ENCODE measurements at places on chromosomes 5 and 9.

- DNase-seq, result no peak
Observed at GRCh38 chr5:40680741-40681362, 1.1 kb downstream of the PTGER4 start.

- no peak for DNase-seq
Observed at GRCh38 chr9:21901546-21901945, 92.6 kb downstream of the CDKN2A start.

- no peak for DNase-seq
Observed at GRCh38 chr9:19022206-19022605, 10.8 kb downstream of the SAXO1 start.

DNA sequence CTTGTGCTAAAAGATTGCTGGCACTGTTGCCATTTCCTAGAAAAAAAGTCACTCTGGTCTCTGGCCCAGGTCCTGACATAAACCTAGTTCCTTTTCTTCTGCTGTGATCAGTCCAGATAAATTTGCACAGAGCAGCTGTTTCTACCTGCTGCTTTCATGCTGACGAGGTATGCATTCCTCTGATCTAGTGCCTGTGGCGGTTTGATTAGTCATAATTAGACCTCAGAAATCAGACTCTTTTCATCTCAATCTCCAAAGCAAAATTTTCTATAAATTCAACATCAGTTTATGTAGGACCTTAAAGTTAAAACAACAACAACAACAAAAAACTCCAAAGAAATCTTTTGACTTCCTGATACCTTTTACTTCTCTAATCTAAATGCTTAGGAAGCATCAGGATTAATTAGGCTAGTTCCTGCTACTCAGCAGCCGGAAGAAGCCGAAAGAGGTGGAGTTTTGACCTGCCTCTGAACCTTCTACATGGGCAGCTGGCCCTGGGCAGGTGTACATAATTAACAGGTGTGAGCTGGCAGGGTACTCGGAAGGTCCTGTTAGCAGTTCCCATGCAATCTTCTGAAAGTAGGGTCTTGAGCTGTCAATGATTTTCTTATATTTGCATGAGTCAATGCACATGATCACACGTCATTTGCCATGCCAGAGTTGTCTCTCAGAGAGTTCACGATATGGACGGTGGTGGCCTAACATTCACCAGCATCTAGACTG is 83.3 kb upstream of the CCDC112 start:
- DNase-seq, result no peak

DNA sequence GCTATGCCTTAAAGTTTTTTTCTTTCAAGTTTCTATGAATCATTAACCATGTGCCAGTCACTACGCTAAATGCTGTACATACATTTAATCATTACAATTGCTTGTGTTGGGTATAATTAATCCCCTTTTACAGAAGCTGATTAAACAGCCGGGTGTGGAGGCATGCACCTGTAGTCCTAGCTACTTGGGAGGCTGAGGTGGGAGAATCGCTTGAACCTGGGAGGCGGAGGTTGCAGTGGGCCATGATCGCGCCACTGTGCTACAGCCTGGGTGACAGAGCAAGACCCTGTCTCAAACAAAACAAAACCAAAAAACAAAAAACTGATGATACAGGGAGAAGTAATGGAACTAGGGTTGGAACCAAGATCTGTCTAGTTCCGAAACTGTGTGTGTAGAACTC is 1.2 kb upstream of the UBE2R2 start:
- no peak for DNase-seq

GRCh38 chr9:126927419-126927818 is 12.8 kb downstream of the RALGPS1 start:
- DNase-seq, result no peak

GRCh38 chr5:91291628-91292569 is 91.2 kb downstream of the ARRDC3 start:
- no peak for DNase-seq

DNA sequence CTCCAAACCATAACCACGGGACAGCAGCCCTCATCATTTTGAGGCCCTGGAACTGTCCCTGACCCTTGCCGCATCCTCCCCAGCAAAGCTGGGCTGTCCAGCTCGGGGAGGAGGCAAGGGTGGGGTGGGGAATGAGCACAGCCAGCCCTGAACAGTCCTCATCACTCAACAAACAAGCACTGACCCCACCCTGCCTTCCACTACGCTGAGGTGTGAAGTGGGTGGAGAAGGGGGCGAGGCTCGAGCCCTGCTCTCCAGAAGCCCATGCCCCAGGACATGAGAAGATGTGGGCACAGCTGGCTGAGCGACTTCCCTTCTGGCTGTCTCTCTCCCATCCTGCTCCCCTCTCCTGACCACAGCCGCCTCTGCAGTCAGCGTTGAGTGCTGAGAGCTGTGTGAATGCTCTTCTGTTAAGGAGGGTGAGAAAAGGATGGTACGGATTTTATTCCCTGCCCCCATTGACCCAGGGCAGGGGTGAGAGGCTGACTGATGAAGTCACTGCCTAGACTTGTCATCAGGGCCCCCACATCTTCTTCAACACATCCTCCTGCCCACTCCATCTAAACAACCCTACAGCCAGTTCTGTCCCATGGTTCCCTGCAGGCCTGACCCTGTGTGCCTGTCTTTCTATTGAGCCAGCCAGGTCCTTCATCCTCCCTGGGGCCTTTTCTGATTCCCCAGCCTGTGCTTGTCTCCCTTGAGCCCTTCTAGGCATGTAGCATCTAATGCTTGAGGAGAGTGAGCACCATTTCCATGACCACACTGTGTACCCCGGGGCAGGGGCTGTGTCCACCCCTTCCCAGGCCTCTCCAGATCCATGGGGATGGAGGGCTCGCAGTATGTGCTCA is 276.0 kb downstream of the FSTL4 start:
- no peak for DNase-seq

DNA sequence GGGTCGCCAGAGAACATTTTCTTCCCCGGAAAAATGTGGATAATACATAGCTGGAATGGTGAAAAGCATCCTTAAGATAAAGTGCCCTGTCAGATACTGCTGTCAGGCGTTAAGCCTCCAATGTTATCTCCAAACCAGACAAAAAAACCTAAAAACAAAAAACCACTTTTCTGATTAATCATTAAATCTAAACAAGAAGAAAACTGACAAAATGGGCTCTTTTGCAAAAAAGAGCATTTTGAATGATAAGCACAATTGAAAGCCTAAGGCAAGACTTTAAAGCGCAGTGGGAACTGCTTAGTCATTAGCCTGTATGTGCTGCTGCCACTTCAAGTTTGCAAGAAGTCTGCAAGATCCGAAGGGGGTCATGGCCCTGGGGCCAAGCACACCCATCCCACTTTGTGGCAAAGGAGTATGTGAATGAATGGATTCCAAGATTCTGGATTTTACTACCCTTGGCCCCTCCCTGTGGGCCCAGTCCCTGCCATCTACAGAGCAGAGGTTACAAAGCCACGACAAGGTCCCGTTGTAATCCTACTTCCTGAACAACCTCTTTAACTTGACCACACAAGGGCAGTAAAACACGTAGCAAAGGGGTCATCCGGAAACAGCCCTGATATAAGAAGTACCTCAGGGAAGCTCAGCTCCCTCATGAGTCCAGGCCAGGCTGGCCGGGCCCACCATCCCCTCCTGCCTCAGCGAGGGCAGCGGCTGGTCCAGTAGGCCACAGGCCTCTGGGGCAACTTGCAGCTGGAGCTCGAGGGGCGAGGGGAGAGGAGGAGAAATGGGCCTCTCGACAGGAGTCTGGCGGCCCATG is 29.7 kb downstream of the SHB start:
- DNase-seq, result no peak

DNA sequence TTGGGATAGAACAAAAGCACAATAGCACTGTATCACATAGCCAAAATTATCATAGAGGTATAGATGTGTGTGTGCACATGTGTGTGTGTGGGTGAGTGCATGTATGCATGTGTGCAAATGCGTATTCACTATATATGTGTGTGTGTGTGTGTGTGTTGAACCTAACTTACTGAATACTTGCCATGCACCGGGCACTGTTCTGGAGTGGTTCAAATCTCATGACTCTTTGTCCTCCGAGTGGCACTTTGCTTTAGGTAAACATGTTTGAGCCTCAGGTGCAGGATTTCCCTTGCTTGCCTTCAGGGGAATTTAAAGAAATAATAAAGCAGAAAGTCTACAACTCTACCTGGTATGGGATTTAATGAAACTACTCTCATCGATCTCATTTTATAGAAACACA is 183.5 kb upstream of the GDNF start:
- DNase-seq, result no peak

- DNase-seq, result no peak
Observed at GRCh38 chr9:110559869-110560268, 19.7 kb downstream of the SVEP1 start.

- no peak for DNase-seq
Observed at GRCh38 chr9:5448016-5448415, 2.3 kb upstream of the CD274 start.

- no peak for DNase-seq
Observed at GRCh38 chr9:136219276-136219675, 14.3 kb upstream of the LHX3 start.

DNA sequence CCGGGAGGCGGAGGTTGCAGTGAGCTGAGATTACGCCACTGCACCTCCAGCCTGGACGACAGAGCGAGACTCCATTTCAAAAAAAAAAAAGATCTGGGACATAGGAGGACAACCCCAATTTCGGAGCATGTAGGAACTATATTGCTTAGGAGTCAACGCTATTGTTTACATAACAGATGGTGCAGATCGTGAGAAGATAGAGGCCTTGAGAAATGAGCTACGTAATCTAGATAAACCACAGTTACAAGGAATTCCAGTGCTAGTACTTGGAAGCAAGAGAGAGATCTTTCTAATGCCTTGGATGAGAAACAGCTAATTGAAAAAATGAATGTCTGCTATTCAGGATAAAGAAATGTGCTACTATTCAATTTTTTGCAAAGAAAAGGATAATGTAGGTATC is 20.3 kb downstream of the TBC1D2 start:
- DNase-seq, result no peak

DNA sequence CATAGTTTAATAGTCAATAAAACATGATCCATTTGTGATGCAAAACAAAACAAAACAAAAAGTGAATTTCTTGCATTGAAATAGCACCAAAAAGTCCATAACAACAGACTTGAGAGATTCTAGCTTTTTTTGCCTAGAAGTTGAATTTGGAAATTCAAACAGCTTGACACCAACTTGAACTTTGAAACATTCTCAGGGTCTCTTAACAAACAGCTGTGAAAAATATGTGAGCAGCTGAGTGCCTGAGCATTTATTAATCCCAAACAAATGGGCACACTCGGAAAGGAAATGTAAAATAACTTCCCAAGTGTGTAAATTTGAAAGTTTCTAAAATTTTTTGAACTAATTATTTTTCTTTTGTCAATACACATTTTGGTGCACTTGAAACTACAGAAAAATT is 56.0 kb upstream of the HMHB1 start:
- no peak for DNase-seq

- DNase-seq, result no peak
Observed at GRCh38 chr9:10268531-10269485, 344.0 kb downstream of the PTPRD start.

DNA sequence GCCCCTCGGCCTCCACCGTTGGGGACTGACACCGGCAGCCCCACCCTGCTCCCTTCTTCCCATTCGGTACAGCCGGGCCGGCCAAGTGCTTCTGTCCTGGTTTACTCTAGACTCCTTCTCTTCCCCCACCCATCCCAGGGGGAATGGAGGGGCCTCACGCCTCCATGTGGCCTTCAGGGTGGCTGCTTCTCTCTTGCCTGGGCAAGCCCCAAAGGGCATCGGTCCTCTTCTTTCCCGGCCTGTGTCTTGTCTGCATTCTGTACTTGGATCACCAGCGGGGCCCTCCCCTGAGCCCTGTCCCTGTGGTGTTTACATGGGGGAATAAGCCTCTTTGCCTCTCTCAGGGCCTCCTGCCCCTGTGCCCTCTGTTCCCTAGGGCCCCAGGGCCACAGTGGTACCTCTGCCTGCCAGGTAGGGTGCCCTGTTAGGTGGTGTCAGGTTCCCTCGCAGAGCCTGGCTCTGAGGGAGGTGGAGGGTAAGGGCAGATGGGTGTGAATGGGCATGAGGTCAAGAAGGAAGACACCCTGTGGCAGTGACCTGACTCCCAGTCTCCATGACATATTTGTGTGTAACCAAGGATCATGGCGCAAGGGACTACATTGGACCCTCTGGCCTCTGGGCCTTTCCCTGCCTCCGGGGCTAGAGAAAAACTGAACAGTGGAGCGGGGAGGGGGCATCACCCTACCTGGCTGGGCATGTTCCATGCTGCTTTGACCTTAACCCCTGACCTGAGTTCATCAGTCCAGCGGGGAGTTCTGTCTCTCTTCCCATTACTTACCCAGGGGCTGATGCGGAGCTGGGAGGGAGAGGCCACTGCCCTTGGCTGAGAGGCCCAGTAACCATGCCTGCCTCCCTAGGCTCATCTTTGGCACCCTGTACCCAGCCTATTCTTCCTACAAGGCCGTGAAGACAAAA is 1.6 kb downstream of the REEP2 start:
- DNase-seq, result no peak

DNA sequence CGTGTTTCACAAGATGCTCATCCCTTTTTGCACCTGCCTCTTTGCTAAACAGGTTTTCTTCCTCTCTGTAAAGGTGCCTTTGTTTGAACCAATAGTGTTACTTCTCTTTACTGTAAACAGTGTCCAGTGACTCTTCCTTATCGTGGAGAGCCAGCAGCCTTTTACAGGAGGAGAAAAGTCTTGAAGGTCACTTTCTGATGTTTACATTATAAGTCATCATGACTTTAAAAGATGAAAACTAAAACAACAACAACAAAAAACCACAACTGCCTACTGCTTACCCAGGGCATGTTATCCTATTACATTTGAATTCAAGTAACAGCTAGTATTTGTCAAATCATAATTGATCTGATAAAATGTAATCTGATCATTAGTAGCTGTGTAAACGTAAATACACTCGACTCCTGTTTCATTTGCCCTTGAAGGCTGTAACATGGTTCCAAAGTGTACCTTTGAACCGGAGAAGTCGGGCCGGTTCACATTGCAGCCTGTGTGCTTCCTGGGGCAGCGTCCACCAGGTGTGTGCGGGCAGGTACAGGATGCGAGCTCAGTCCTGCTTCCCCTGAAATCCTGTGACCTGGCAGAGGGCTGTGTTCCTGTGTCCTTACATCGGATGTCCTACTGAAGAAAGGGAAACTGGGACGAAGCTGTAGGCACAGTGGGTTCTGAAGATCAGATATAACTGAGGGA is 118.1 kb downstream of the C9orf152 start:
- DNase-seq, result no peak

DNA sequence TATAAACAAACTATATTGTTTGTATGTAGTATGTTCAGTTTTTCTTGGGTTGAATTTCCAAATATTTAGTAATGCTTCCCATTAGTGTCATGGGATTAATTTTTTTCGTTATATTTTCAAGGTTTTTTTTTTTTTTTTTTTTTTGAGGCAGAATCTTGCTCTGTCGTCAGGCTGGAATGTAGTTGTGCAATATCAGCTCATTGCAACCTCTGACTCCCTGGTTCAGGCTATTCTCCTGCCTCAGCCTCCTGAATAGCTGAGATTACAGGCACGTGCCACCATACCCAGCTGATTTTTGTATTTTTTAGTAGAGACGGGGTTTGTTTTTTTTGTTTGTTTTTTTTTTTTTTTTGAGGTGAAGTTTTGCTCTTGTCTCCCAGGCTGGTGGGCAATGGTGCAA is 10.6 kb downstream of the DDX46 start:
- no peak for DNase-seq

GRCh38 chr5:82355496-82355895 is 77.3 kb upstream of the RPS23 start:
- no peak for DNase-seq

All from stimulated activated CD8-positive, alpha-beta memory T cell treated with anti-CD3 and anti-CD28 coated beads, Interleukin-12 subunit alpha, Interleukin-12 subunit beta, amount 100 ng/mL, for 4 hours (primary cell).